ENCODE measurements at places on chromosomes 4 and X.

GRCh38 chrX:72107320-72107719, 24.4 kb downstream of the RTL5 start:
- DNase-seq: no peak

DNA sequence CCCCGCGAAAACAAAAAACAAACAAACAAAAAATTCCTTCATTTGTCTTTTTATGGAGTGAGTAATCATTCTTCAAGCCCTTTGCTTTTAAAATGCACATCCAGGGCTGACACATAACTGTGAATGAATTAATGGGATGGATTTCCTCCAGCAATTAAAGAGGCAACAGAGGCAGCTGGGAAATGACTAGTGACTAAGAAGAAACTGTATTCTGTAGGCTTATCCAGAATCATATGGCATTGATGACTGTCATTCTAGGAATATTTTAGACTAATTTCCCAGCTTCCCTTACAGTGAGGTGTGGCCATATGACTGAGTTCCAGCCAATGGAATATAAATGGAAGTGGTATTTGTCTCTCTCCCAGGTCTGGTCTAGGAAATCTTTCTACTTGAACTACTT, 46.8 kb upstream of the PDE5A start:
- DNase-seq: no peak

GRCh38 chr4:119211867-119212233, 663 bp upstream of the USP53 start:
- DNase-seq: no peak

GRCh38 chrX:66074920-66075879, 35.3 kb upstream of the VSIG4 start:
- DNase-seq: no peak

DNA sequence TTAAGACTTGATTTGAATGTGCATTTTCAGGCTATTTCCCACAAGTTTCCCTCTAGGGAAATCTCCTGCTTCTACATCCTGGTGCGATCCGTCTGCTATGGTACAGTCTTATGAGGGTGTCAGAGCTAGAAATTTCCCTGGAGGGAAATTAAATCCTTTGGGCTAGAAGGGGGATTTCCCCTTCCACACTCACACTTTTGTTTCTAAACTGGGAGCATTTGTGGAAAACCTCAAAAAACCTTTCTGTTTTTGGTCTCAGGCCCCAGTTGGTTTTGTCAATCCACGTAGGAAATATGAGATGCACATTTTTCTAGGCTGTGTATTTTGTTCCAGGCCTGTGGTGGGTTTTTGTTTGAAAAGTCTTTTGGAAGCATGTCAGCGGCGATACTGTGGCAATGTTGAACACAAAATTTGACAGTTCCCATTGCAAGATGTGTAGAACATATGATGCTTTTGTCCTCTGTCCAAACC, 17.8 kb downstream of the HMGB3 start:
- no peak for DNase-seq

- no peak for DNase-seq
Observed at GRCh38 chr4:187632260-187632995, 363.1 kb upstream of the ZFP42 start.

DNA sequence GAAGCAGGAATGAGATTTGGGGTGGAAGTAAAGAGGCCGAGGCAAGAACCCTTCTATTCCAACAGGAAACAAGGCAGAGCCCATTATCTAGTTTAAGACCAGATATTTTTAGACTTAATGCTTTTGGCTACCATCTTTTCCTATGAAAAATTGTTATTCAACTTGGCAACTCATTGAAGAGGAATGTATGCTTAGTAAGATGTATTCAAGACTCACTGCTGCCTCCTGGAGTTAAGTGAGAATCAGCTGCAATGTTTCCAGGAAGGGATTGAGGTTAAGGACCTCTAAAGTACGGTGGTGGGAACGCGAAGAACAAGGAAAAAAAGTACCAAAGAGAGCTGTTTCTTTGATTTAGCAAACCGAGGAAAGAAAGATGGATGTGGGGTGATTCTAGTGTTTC, 89.1 kb downstream of the RAPGEF2 start:
- DNase-seq: no peak

DNA sequence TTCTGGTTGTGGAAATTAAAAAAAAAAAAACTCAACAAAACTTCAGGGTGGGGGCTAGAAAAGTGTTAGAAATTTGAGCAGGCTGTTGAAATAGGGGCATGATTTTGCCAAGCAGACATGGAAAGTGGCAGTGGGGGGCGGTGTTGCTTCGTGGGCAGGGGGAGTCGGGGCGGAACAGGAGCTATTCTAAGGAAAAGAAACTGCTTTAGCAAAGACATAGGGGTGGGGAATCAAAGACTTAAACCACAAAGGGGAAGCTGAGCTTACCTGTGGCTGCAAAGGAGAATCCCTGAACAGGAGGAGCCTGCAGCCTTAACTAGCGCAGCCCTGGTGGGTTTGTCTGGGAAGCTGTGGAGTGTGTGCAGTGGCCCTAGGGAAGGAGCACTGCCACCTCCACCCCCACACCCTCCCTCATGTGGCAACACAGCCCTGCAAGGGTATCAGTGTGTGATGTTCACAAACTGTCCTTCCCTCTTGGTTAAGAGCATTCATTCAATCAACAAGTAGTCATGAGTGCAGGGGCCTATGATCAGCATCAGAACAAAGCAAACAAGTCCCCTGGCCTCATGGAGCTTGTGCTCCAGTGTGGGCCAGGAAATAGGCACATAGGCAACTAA, 20.5 kb downstream of the SEL1L3 start:
- DNase-seq: peak; percentile 9

GRCh38 chrX:19889582-19890342, 2.4 kb upstream of the SH3KBP1 start:
- DNase-seq: peak; percentile 20

GRCh38 chr4:183035726-183036415, 63.2 kb upstream of the WWC2 start:
- no peak for DNase-seq

DNA sequence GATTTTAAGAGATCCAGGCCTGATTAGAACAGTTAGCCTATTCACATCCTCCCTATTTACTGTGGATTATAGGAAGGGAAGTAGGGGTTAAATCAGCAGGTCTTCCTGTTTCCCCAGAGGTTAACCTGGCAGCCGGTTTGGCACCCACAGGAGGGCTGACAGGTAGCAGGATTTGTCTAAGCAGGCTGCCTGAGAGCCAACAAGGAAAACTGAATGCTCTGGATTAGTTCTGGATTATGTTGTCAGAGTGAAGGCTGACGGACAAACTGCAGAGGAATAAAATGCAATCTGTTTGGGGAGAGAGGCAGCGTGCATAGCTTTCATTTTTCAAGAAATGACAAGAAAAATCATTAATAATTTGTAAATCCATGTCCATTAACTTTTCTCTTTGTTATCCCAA, 397.1 kb upstream of the FAM241A start:
- no peak for DNase-seq

DNA sequence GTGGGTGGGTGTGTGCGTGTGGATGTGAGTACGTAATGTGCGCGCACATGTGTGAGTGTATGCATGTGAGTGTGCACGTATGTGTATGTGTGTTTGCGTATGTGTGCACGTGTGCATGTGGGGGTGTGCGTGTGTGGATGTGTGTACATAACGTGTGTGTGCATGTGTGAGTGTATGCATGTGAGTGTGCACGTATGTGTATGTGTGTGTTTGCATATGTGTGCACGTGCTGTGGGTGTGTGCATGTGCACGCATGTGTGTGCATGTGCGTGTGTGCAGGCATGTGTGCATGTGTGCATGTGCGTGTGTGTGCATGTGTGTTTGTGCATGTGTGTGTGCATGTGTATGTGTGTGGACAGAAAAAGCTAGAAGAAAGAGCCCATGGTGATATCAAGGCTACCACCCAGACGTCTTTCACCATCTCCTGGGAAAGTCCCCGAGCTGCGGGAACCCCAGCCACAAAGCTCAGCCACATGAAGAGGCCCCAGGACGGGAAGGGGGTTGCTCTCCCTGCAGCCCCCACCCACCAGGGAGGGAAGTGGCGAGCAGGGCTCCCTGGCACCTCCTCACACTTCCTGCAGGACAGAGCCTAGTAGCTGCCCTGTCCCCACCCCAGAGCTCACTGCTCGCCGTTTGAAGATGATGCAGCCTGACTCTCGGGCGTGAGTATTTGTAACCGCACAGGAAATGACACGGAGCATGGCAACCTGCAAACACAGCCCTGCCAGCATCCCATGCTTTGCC, 108.3 kb downstream of the DCTD start:
- DNase-seq: peak; percentile 3

GRCh38 chrX:41339148-41339547, 5.2 kb downstream of the DDX3X start:
- no peak for DNase-seq

GRCh38 chr4:57640391-57641100, 530.4 kb upstream of the IGFBP7 start:
- DNase-seq: no peak

DNA sequence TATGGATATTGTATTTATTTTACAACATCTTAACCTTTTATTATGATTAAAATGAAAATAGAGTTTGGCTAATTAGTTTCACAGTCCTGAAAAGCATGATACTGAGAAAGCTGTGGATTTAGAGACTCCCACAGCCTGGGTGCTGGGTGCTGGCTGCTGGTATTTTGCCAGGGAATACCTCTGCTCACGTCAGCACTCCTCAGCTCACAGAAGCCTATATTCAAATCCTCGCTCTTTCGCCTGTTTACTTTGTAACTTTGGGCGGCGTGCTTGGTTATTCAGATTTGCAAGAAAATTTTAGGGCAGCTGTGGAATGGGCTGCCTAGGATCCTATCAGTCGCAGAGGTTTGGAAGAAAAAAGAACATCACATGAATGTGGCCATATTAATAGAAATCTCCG, 261.8 kb downstream of the DCTD start:
- DNase-seq: no peak

GRCh38 chr4:168480931-168481611, 779 bp upstream of the DDX60L start:
- peak; percentile 6 for DNase-seq

DNA sequence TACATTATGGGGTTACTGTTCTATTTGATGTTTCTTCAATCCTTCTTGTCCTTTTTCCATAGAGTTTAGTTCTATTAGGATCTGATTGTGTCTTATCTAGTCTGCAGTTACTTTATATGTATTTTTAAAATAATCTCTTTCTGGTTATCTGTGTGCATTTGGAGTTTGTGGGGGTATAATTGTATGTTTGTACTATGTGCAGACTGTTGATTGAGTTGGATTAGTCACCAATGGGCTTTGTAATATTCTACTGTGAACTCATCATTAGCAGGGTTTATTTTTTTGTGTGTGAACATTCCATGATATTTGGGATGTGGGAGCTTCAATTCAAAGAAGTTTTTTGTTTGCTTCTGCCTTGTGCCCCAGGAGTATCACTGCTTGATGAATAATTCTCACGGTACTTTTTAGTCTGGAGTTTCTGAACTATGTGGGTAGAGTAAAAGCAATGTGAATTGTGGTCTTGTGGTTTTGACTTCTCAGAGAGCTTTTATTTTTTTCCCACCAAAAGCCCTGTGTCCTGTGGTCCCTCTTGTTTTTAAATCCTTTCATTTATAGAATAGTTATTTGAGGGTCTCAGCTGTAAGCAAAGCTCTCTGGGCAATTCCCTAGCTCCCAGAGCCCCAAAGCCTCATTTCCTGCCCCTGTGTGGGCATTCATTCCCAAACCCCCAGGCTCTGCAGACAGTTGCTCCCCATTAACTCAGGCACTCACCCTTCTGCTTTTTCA, 127.8 kb downstream of the PHKA2 start:
- no peak for DNase-seq

GRCh38 chrX:106875151-106875550, 28.0 kb downstream of the RIPPLY1 start:
- no peak for DNase-seq

DNA sequence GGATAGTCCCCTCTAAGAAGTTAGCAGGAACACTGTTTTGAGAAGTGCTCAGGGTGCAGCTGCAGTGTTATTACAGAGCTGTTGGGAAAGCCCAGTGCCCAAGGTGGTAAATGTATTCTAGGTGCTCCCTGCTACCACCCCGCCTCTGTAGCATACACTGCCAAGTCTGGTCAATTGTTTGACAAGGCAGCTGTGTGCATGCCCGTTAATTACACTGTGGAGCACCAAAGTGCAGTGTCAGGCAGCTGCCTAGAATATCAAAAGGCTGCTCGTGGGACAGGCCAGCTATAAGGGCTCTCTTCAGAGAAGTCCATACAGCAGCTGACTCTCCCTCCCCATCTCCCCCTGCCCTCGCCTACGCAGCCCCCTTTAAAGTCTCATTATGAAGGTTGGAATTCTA, 99.9 kb upstream of the KLHL13 start:
- DNase-seq: no peak

DNA sequence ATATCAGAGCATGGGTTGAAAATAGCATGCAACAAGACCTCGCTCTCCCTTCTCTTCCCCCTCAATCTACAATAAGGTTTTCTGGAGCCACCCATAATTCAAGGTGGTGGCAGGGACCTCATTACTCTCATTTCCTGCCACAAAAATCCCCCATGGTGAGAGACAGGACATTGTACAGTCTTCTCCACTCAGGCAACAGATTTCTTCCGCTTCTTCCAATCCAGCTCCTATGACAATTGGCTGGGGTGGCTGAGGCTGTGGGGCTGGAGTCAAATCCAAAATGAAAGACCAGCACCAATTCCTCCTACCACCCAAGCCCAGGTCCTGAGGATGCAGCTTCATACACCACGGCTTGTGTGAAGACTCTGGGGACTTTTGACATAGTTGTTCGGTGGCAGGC, 40.3 kb upstream of the NKRF start:
- no peak for DNase-seq

DNA sequence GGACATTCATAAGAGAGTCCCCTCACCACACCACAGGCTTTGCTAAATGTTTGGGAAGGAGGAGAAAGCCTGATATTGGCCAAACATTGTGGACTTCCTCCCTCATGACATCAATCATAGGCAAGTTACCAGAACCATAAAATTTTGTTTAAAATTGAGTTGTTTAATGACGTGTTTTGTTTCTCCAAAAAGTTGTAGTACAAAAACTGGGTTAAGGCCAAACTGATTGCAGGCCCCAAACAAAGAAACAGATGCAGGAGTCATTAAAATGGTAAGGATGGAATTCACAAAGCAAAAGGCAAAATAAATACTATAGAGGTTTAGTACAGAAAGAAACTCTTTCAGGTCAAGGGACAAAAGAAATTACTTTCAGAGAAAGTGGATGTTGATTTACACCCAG, 3.9 kb upstream of the ODAM start:
- no peak for DNase-seq

- DNase-seq: no peak
Observed at GRCh38 chrX:40068048-40068447, 29.7 kb downstream of the BCOR start.

DNA sequence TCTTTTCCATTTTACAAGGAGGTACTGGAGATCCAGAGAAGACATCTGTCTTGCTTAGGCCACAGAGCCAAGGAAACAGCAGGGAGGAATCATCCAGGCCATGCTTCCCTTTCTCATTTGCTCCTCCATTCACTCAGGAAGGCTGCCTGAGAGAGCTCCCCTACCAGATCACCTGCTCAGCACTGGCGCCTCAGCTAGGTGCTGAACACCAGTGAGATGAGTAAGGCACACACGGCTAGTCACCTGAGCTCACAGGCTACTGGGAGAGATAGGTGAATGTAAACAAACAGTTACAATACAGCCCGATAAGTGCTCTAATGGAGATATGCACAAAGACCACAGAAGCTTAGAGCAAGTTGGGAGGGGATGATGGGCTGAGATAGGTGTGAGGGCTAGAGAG, 149.8 kb upstream of the ARHGEF9 start:
- no peak for DNase-seq

GRCh38 chr4:69656653-69657158, 3.7 kb upstream of the UGT2A1 start:
- no peak for DNase-seq

Data from activated CD4-positive, CD25-positive, alpha-beta regulatory T cell (primary cell).